Suppressor macrophage treated with lipopolysaccharide for 1 hour (primary cell): ENCODE measurements at places on chromosomes 2 and 18.

DNA sequence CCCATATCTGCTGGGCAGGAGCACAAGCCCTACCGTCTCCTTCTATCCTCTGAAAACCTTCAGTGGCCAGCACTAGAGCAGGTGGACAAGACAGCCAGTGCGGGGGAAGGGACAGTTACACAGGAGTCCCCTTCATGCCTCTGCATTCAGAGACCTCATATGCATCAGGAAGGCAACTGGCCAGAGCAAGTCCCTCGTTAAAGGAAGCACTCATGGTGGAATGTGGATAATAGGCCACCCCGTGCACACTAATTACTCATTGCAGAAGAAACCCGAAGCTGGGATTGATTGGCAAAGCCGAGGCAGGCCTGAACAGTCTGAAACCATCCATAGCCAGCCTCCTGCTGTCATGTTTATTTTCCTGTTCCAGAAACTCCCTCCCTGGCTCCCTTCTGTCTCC, 11.2 kb downstream of the KIAA2012 start:
- DNase-seq = no peak

- no peak for DNase-seq
These were observed 37.0 kb downstream of the RAPGEF4 start for GRCh38 chr2:172772633-172773032.

DNA sequence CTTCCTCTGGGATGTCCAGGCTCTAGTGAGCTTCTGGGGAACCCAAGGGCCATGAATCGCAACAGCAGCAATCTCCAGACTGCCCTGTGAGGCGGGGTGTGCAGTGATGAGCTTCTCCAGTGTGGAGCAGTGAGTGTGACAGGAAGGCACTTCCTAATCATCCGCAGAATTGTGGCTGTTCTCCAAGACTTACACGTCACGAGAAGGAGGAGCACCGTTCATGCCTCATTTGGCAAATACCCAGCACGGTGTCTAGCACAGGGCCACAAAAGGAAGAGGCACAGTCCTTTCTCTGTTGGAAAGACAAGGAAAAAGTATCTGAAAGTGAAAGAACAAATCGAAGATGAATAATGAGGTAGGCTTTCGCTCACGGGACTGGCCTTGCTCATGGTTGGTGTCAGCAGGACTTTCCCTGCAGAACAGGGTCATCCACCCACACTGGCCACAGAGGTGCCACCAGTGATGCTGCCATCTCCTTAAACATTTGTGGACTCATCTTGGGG, 125.1 kb upstream of the HAAO start:
- DNase-seq = peak; percentile 82

DNA sequence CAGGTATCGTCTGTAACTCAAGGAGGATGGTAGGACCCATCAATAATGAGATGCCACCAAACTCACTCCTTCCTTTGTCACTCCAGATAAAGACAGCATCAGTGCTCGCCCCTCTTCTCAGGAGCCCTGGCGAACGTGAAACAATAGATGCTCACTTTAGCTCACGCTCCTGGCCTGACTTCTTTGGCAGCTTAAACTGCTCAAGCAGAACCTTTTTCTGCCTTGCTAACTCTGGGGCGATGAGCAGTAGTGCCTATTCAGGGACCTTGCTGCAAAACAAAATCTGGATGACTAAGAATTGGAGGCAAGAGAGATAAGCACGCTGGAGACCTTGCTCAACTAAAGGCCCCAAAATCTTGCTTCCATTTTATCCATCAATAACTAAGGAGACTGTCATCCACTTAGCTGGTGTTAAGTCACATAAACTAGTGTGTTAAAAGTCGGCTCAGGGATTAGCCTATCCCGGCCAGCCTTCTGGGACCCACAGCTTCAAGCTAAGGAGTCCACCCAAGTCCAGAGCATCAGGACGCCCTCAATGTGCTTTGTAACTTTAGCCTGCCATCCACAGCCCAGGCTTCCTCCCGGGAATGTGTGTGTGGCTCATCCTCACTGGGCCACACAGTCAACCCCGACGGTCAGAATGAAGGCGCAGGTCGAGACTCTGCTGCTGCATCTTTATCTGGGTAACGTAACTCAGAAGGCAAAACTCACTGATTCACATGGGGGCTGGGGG, 38.9 kb downstream of the ZNF516 start:
- DNase-seq = no peak

- no peak for DNase-seq
These were observed 109.9 kb upstream of the PTPRM start for GRCh38 chr18:7457262-7457661.

DNA sequence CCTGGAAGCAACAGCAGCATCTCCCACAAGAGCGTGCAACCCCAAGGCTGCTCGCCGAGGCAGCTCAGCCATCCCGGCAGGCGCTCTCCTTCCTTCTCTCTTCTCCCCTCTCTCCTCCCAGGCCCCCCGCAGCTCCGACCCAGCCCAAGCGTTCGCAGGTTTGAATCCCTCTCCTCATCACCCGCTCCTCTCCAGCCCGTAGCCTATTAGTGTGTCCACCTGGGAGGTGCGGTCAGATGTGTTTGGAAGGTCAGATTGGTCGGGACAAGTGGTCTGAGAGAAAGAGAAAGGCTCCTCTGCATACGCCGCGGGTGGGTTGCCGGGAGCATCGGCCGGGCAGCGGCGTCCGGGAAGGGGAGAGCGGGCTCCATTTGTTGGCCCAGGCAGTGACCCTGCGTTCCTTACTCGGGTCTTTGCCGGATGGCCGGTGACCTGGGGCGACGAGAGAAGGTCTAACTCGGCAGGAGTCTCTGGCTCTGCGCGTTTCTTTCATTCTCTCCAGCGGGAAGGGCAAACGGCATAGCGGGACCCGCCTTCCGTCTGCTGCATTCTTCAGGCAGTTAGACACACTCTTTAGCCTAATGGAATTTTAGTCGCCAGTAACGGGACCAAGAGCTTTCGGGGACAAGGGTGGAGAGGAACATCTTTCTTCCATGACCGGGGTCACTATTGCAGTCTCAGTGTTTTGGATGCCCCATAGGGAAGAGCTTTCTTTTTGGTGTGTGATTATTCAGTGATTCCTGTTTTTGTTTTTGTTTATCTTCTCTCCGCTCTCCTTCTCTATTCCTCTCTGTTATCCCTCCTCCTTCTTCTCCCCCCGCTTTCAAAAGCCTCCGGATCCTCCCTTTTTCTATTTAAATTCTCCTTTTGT, 1.1 kb upstream of the TMEFF2 start:
- DNase-seq = peak; percentile 14

GRCh38 chr18:26046419-26047077, 43.9 kb downstream of the SS18 start:
- no peak for DNase-seq

- DNase-seq = peak; percentile 86
These were observed 183.9 kb downstream of the LPIN1 start for GRCh38 chr2:11930211-11930761.
